ENCODE measurements at places on chromosomes 2 and 18. TPM values are rescaled to one million over a fixed set of nuclear protein-coding genes. Genes with fewer than 3 reads are reported as not detected.

GRCh38 chr2:10446631-10447030 lies 1.5 kb downstream of the ODC1 start:
- peak overlapping the region; percentile 57 for H3K27ac ChIP-seq
- no peaks in the 10 kb centered on the region for H3K27me3 ChIP-seq
- peaks cover 30% of the 10 kb centered on the region for H3K36me3 ChIP-seq
- H3K4me1 ChIP-seq: peaks cover 18% of the 10 kb centered on the region

DNA sequence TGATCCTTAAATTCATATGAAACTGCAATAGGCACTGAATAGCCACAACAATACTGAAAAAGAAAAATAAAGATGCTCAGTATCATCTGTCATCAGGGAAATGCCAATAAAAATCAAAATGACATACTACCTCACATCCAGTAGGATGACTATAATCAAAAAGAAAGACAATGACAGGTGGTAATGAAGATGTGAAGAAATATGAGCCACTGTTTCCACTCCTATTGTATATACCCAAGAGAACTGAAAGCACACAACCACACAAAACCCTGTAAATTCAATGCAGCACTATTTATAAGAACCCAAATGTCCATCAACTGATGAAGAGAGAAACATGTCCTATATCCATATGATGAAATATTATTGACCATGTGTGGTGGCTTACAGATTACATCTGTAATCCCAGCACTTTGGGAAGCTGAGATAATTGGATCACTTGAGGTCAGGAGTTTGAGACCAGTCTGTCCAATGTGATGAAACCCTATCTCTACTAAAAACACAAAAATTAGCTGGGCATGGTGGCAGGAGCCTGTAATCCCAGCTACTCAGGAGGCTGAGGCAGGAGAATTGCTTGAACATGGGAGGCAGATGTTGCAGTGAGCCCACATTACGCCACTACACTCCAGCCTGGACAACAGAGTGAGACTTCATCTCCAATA lies 39.9 kb downstream of the MAP3K2 start:
- H3K36me3 ChIP-seq: no peaks in the 10 kb centered on the region
- no peaks in the 10 kb centered on the region for H3K4me1 ChIP-seq
- H3K27ac ChIP-seq: no peak overlapping the region
- no peaks in the 10 kb centered on the region for H3K27me3 ChIP-seq

Gene HOXD10
- 0.09 TPM for total RNA-seq

Gene AAK1
- 16.6 TPM for total RNA-seq

DNA sequence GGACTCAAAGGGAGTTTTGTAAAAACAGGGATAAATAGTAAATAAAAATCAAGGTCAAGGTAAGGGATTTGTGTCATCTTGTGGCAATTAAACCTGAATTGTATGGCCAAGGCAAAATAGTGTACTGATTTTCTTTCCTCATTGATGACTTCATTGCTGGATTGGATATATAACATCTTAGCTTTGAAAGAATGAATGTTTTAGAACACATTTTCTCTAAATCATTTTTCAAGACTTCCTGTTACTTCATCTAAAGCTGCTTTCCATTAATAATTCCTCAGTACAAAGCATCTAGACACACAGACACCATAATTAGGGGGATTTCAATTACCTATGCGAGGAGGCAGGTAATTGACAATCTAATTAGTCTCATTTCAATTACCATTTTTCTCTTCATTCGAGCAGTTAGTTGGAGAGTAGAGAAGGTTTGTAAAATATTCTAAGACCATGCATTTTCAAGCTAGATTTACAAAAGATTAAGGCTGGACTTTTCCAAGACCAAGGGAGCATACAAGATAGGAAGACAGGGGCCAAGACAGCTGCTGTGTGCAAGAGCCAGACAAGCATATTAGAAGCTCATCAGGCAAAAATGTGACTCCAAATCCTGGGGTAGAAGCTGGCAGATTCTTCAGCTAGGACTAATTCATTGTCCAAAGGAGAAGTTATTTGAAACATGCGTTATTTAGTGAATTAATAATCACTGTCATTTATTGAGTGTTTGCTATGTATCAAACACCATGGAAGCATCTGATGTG lies 253.6 kb downstream of the EPHA4 start:
- DNase-seq: peak; percentile 84
- H3K27me3 ChIP-seq: no peaks in the 10 kb centered on the region
- H3K4me3 ChIP-seq: no peak overlapping the region

Gene BOK
- 35.3 TPM for total RNA-seq

DNA sequence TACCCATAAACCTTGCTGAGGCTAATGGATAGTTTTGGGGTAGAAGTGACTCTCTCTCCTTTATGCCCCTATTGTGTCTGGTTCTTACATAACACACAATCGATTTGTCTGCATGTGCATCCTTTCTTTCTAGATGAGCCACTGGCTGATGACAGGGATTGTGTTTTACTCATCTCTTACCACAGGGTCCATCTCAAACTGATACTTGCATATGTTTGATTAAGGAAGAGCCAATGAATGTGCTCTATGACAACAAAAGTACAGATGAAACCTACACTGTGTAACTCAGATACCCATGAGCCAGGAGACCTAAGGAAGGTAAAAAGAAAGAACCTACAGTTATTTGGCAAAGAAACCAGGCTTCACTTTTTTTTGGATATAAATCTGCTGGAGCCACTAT lies 13.2 kb upstream of the BZW1 start:
- DNase-seq: no peak
- no peak overlapping the region for H3K4me3 ChIP-seq
- H3K27ac ChIP-seq: no peak overlapping the region
- no peaks in the 10 kb centered on the region for H3K27me3 ChIP-seq
- H3K36me3 ChIP-seq: no peaks in the 10 kb centered on the region

DNA sequence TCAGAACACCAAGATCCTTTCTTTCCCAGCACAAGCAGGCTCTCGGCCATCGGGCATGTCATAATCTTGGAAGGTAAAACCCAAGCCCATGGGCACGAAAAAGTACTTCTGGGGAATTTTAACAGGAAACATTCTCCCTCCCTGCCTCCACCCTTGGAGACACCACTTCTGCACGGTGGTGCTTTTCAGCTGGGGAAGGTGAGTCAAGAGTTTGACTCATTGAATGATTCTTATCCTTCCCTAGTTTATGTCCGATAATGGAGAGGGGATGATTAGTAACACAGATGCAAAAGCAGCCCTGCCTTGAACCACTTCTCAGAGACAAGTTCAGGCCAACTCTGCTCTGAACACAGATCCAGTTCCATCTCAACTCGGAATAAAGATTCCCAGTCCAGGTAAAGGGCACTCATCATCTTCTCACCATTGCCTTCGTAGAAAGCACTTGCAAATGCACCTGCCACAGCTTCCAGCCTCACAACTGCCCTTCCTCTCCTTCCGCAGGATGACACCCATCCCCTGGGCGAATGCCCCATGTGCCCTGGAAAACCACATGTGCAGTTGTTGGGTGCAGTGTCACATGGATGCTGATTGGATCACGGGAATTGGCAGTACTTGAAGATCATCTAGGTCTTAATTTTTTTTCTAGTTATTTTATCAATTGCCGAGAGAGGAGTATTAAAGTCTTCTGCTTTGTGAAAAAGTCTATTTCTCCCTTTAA lies 136.2 kb downstream of the PXDN start:
- H3K36me3 ChIP-seq: no peaks in the 10 kb centered on the region
- H3K4me3 ChIP-seq: no peak overlapping the region
- peaks cover 42% of the 10 kb centered on the region for H3K4me1 ChIP-seq
- H3K27me3 ChIP-seq: peaks cover 10% of the 10 kb centered on the region
- H3K27ac ChIP-seq: no peak overlapping the region
- DNase-seq: no peak

DNA sequence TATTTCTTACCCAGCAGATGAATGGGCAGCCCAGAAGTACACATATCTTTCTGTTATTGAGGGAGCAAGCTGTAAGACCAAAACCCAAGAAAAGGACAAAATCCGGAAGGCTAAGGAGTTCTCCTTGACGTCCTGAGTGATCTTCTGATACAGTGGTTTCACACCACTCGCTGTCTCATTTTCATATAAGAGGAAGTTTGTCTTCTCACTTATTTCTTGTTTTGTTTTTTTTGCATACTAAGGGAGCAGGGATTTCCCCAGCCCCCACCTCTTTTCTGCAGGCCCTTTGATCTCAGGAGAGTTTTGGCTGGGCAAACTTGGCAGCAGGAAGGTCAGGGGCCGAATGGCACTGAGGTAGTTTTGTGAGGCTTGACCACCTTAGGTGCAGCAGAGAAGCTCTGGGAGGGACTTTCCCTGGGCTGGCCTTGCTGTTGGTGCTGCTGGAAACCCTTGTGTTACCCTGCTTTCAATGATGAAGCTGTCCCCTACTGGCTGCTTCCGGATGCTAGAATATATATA lies 13.3 kb downstream of the CHRNA1 start:
- no peak overlapping the region for H3K4me3 ChIP-seq
- no peaks in the 10 kb centered on the region for H3K27me3 ChIP-seq
- H3K4me1 ChIP-seq: peaks cover 4% of the 10 kb centered on the region
- no peak overlapping the region for H3K27ac ChIP-seq
- DNase-seq: no peak

DNA sequence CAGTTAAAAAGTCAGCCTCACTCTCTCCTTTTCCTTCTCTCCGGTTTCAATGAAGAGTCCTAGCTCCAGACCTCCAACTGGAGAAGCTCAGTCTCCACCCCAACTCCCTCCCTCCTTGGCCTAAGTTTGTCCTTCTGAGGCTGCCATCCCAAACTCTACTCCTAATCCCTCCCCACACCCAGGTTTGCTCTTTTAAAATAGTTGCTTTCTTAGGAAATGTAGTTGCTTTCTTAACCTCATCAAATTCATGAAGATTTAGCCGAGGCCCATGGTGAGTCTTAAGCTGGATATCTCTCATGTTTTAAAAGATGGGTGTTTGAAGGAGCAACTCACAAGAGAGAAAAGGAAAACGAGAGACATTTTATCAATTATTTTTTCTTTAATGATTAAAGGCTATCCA lies 937 bp upstream of the LANCL1 start:
- H3K4me3 ChIP-seq: no peak overlapping the region
- H3K36me3 ChIP-seq: peaks cover 9% of the 10 kb centered on the region
- H3K27me3 ChIP-seq: no peaks in the 10 kb centered on the region
- DNase-seq: peak; percentile 42

DNA sequence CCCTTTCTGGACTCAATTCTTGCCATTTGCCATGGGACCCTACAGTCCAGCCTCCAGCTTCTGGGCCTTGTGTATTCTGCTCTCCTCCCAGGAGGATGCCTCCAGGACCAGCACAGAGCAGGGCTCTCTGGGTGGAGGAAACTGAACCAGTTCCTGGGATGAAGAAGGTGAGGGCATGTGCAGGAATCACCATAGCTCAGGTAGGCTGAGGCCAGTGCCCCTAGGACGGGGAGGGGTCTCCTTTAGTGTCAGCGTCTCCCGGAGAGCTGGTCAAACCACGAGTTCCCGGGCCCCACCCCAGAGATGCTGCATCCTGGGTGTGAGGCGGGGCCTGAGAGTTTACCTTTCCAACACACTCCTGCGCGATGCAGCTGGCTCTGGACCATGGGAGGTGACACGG lies 5.8 kb upstream of the PRELID3A start:
- no peak for DNase-seq
- H3K4me1 ChIP-seq: no peaks in the 10 kb centered on the region
- no peak overlapping the region for H3K27ac ChIP-seq
- H3K4me3 ChIP-seq: no peak overlapping the region

DNA sequence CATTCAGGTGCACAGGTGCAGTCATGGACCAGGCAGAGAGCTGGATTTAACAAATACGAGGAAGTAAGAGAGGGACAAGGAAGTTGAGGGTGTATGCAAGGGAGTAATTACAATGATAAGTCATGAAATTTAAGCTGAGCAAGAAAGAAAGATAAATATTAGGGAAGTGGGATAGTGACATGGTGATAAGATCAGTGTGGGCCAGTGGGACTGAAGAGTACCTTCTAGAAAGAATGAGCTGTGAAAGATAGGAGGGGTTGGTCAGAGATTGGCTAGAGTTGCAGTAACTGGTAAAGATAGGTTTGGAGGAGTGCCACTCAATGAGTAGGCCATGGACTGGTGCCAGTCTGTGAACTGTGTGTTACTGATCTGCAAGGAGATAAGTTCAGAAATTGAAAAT lies 200.8 kb upstream of the SIX3 start:
- no peaks in the 10 kb centered on the region for H3K27me3 ChIP-seq
- H3K4me1 ChIP-seq: peaks cover 3% of the 10 kb centered on the region
- no peak overlapping the region for H3K27ac ChIP-seq
- DNase-seq: no peak
- no peaks in the 10 kb centered on the region for H3K36me3 ChIP-seq
